Metanephros (tissue), 2 donors: ENCODE measurements at places on chromosomes 5 and 9. TPM values are rescaled to one million over a fixed set of nuclear protein-coding genes. Genes with fewer than 3 reads are reported as not detected.

ADAMTS6 gene
- total RNA-seq = 7.6 TPM

REEP5 gene
- 46.1 TPM for total RNA-seq

PCDHGC5 gene
- total RNA-seq = 4.8 TPM

CCDC69 gene
- 7.6 TPM for total RNA-seq

SLC25A48 gene
- total RNA-seq = 6.2 TPM
